T-helper 2 cell treated with Interferon-gamma antibody and Interleukin-4, amounts not matched to agents 5 μg/mL and 100 μg/mL, for 36 hours (primary cell): ENCODE measurements at places on chromosomes 12 and 14.

- peaks cover 5% of the 10 kb centered on the region for H3K4me1 ChIP-seq
- peaks cover 70% of the 10 kb centered on the region for H3K27me3 ChIP-seq
- no peak overlapping the region for H3K27ac ChIP-seq
- DNase-seq, result no peak
- no peaks in the 10 kb centered on the region for H3K36me3 ChIP-seq
Observed at GRCh38 chr14:36515896-36516718, 3.9 kb downstream of the NKX2-1 start.

DNA sequence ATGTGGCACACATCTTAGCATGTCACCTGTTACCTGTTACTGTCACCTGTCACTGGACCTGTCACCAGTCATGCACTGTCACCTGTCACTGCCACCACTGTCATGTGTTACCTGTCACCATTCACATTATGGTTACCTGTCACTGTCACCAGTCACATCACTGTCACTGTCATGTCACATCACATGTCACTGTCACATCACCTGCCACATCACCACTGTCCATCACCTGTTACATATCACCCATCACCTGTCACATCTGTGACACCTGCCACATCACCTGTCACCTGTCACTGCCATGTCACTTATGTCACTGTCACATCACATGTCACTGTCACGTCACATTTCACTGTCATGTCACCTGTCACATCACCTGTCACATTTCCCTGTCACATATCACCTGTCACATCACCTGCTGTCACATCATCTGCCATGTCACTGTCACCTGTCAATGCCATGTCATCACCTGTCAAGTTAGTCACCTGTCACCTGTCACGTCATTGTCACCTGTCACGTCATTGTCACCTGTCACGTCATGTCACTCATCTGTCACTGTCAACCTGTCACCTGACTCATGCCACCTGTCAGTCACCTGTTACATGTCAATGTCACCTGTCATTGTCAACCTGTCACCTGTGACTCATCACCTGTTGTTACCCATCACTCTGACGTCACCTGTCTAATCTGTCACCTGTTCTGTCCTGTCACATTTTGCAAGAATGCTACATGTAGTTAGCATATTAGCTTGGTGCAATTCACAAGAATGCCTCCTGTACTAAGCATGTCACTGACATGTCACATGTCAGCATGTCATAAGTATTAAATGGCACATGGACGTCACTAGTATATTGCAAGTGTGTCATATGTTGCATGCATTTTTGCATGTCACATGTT is 29.0 kb upstream of the TESC start:
- DNase-seq, result no peak
- no peaks in the 10 kb centered on the region for H3K27me3 ChIP-seq
- H3K4me1 ChIP-seq, result no peaks in the 10 kb centered on the region
- peaks cover 2% of the 10 kb centered on the region for H3K36me3 ChIP-seq

DNA sequence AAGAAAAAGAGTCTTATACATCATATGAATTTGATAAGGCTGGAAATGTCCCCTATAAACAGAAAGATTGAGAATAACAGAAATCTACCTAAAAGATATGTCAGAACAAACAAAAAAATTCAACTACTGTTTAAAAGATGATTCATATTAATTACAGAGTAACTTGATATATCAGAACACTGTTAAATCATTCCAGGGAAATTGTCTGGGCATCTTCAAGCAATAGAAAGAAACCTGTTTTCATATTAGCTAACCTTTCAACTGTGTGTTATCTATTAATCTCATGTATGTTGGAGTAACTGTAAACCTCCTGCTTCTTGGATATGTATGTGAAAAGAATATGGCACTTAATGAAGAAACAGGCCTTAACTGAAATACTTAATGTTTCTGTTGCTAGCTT is 96.7 kb downstream of the NUBPL start:
- no peak for DNase-seq
- no peak overlapping the region for H3K27ac ChIP-seq
- no peaks in the 10 kb centered on the region for H3K27me3 ChIP-seq
- no peak overlapping the region for H3K4me3 ChIP-seq
- H3K36me3 ChIP-seq, result peaks cover 2% of the 10 kb centered on the region
- H3K4me1 ChIP-seq, result no peaks in the 10 kb centered on the region

DNA sequence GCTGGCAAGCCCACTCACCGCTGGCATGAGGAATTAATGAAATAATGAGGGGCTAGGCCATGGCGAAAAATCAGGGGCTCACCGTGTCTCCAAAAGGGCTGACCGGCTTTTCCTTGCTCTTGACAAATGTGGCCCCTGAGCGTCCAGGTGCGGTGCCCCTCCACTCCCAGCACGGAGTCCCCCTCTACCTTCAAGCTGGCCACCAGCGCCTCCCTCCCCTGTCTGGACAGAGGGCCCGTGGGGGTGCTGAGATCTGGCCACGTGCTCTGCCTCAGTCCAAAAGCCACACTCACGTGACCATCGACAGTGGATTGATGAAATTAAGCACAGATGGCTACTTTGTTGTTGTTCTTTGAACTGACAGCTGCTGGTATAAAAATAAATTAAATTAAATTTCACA is 78.8 kb upstream of the BCL11B start:
- H3K36me3 ChIP-seq, result no peaks in the 10 kb centered on the region
- H3K27me3 ChIP-seq, result no peaks in the 10 kb centered on the region
- H3K4me3 ChIP-seq, result no peak overlapping the region
- no peaks in the 10 kb centered on the region for H3K4me1 ChIP-seq

GRCh38 chr12:89947437-89948270 is 239.0 kb upstream of the ATP2B1 start:
- H3K4me1 ChIP-seq, result peaks cover 10% of the 10 kb centered on the region
- peaks cover 2% of the 10 kb centered on the region for H3K27me3 ChIP-seq
- no peak for DNase-seq
- no peak overlapping the region for H3K4me3 ChIP-seq
- H3K27ac ChIP-seq, result no peak overlapping the region
